ENCODE measurements at places on chromosomes 12 and 14.
A peak's percentile ranks its signal among the peaks of the same experiment; 100 is the strongest.

DNA sequence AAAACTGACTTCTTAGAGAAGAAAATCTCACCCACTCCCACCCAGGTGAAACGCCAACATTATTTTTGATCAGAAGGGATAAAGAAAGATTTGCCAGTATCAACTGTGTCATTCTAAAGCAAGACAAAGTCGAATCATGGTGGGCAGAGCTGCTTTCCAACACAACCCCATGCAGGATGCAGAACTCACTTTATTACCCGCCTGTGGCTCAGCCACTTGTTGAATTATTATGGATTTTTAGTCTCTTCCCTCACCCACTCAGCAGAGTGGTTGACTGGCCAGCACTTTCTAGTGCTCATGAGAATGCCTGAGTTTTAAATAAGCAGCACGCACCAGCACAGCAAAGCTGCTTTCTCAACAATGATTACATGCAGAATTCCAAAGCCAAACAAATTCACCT, 32.1 kb downstream of the CRACR2A start:
- no peak for DNase-seq

DNA sequence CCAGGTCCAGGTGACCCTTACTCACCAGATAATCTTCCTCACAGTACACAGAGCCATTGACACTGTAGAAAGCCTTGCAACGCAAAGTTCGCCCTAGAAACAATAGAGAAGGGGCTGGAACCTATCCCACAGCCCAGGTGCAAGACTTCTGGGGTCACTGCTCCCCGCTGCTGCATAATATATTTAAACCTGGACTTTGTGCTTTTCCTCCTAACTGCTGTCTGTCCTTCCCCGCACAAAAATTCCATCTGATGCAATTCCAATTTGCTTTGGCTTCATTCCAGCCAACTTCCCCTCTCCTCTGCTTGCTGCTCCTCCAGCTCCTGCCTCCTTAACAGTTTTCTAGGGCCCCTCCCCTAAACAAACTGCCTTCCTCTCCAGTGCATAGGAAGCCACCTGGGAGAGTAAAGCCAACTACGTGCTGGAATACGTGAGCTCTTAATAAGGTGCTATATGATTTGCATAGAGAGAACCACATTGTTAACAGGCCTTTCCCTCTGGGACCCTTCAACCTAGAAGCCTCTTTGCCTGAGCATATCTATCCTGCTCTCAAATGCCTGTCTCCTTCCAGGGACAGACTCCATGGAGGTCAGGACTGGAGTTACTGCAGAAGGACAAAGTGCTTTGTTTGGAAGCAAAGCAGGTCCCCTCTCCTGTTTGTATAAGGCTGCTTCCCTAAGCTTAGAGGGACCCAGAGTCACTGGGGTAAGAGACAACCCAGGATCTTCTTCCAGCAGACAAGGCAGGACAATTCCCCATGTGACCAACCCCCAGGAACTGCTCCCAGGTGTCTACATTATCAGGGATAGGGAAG, 5.5 kb downstream of the AJUBA start:
- no peak for DNase-seq

- DNase-seq: peak; percentile 19
Observed at GRCh38 chr12:94149119-94149780, 873 bp downstream of the PLXNC1 start.

GRCh38 chr12:106081606-106082005, 57.1 kb downstream of the NUAK1 start:
- no peak for DNase-seq

- no peak for DNase-seq
Observed at GRCh38 chr14:24885410-24885913, 164.5 kb downstream of the STXBP6 start.

DNA sequence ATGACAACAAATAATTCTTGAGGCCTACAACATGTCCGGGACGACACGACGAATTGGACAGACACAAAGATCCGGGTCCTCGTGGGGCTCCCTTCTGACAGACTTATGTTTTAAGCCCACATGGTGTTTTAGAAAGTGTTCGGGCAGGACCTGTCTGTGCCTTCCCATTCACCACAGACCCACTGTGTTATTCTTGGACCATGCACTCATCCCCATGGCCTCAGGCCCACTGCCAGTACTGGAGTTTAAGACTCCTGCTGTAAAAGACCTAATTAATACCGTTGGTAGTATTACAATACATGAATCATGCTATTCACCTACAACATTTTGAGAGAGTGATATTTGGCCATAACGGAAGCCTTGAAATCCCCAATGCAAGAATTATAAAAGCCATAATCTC, 20.0 kb downstream of the SLC15A4 start:
- no peak for DNase-seq

DNA sequence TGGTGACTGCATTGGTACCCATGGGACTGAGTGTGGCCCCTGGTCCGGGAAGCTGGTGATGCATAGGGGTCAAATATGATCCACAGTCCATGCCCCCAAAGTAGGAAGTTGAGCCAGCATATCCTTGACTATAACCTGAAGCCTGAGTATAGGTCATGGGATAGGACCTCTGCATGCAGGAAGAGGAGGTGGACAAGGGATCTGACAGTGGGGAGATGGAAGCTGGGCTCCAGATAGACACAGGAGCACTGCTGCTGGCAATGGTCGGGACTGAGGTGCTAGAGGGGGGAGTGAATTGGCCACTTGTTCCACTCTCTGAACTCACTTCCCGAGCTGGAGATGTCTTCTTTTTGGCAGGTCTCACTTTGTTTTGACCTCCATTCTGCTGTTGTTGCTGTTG, 8.4 kb downstream of the OTX2 start:
- no peak for DNase-seq

GRCh38 chr14:83697099-83697498, 1832.8 kb upstream of the FLRT2 start:
- DNase-seq: no peak

- no peak for DNase-seq
Observed at GRCh38 chr12:117564881-117565280, 203.5 kb upstream of the NOS1 start.

- DNase-seq: no peak
Observed at GRCh38 chr12:54502485-54502884, 4.9 kb downstream of the NCKAP1L start.

DNA sequence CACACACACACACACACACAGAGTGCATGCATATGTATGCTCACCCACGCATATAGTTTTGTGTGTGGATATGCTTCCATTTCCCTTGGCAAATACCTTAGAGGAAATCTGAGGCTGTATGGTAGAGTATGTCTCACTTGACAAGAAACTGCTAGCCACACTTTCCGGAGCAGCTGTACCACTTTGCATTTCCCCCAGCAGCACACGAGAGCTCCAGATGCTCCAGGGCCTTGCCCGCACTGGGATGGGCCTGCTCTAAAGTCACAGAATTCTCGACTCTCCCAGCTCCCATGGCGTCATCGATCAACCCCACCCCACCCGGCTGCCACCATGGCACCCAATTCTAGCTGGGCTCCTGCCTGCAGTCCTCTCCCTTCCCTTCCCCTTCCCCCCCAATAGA, 21.9 kb downstream of the CLMN start:
- no peak for DNase-seq

GRCh38 chr12:91455321-91455720, 272.7 kb upstream of the DCN start:
- no peak for DNase-seq

DNA sequence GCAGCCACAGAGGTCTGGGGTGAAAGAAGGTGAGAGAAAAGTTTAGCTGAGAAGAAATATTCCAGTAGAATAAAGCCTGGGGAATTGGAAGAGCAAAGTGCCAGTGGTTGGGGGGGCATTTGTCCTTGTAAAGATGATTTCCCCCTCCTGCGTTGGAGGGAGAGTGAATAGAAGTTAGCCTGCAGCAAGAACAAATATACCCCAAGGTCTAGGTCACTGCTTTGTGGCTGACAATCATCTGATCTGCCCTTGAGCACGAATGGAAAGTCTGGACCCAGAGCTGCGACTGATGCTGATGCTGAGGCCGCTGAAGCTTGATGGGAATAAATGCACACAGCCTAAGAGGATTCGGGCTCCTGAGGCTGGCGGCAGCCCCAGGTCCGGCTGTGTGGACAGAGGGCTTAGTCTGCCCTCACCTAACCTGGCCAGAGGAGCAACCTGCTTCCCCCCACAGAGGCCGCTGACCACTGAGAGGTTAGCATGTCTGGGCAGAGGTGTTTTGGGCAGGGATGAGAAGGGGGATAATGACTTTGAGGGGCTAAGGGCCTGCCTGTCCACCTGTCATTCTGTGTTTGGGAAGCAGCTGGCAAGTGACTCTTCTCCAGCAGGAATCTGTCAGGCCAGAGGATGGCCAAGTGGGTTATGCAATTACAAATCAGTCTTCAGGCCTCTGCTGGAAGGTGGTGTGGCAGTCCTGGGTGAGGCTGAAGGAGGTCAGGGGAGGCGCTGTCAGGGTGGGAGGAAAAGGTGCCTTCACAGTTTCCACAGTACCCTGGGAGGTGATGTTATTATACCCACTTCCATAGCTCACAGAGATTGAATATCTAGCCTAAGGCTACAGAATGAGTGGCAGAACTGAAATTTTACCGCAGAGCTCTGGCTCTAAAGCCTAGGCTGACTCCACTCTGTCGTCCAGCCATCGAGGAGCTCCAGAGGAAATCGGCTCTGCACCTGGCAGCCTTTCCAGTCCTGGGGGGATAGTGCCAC, 11.7 kb downstream of the TUBA1C start:
- no peak for DNase-seq

GRCh38 chr12:128693115-128693514, 130.6 kb downstream of the SLC15A4 start:
- no peak for DNase-seq

DNA sequence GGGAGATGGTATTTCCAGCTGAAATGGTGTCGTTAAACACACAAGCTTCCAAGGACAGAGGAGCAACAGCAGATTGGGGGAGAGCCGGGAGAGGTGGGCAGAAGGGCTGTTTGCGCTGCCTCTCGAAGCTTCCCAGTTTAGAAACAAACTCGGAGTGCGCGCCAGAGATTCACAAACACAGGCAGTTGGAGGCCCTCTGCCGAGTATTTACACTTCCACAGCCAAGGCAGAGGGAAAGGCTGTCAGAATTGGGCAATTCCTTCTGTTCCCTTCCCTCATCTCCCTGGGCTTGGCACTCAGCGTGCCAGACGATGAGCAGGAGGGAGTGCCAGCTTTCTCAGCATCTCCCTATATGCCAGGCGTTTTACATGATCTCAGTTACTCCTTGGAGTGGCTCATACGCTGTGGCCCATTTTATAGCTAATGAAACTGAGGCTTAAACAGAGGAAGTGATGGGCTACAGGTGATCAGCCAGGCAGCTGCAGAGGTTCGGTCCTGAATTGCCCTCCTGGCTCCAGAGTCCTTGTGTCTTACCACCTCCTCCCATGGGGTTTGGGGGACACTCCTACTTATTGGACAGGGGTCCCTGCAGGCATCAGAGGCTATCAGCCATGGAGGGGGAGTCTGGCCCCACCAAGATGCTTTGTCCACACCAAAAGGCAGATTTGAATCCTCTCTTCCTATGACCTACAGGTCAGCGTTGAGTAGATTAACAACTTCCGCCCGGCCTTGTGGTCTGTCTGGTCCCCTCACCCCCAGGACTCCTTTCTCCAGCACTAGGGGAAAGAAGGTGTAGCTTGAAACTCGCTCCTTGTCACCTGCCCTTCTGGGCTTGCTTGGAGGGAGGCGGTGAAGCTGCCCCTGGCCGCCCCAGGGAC, 3.1 kb downstream of the FAM222A start:
- no peak for DNase-seq

DNA sequence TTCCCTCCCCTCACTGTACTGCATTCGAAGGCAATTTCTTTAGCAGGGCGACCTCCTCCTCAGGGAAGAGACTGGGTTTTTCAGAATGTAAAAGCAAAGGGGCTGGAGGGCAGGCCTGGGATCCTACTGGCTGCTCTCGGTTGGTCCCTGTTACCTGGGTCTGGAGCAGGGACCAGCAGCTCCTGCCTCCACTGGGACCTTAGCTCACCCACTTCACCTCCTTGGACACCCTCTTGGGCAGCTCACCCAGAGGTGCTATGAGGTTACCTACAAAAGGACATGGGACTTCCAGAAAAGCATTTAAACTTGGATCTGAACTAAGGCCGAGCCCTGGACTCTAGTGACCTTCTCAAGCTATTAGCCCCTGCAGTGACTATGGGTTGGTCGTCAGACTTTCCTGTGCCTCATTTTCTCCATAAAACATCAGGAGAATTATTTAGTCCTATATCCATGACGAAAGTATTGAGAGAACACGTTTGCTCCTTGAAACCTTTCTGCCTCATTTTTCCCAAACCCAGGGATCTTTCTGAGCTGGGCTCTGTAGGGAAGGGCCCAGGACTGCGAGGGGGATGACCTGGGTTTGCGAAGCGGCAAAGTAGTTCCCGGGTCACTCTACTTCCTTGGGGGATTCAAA, 65.0 kb downstream of the FBXL14 start:
- DNase-seq: no peak

GRCh38 chr12:18479256-18479655, 217.9 kb downstream of the PIK3C2G start:
- no peak for DNase-seq

DNA sequence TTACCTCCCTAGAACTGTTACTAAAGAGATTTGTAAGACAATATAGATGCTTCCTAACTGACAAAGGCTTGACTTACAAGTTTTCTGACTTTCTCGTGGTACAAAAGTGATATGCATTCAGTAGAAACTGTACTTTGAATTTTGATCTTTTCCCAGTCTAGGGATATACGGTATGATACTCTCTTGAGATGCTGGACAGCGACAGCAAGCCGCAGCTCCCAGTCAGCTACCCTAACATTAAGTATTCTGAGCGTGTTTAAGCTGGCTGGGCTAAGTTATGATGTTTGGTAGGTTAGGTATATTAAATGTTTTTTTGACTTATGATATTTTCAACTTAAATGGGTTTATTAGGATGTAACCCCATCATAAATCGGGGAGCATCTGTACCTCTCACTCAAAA, 55.2 kb upstream of the CDKL1 start:
- DNase-seq: no peak

GRCh38 chr14:69101331-69101826, 51.5 kb downstream of the DCAF5 start:
- no peak for DNase-seq

- DNase-seq: no peak
Observed at GRCh38 chr14:94584591-94585280, 3.5 kb downstream of the SERPINA5 start.

- no peak for DNase-seq
Observed at GRCh38 chr12:94208622-94208966, 60.2 kb downstream of the PLXNC1 start.

DNA sequence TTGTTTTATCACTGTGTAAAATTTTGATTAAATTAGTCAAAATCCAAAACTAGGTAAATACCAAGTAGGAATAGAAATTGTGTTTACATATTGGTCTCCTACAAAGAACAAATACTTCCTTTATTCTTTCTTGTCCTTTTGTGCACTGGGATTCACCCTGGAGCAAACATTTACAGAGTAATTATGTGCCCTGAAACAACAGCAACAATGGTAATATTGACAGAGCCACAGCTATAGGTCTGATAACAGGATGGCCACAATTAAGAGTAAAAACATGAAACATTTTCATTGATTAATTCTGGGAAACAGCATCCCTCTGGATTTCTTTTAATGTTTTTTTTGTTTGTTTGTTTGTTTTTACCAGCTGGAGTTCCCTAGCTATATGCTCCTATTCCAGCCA, 61.2 kb downstream of the SLC38A6 start:
- DNase-seq: no peak

All from activated T-cell treated with anti-CD3 and anti-CD28 coated beads for 1 hour (primary cell).